ENCODE measurements at places on chromosomes 1 and 21.

- DNase-seq, result peak; percentile 19
These were observed 2.7 kb upstream of the RAD54L start for GRCh38 chr1:46244656-46245371.

- DNase-seq, result no peak
These were observed 4.4 kb upstream of the PGBD5 start for GRCh38 chr1:230430499-230430898.

GRCh38 chr1:30525971-30526651 lies 197.3 kb downstream of the MATN1 start:
- DNase-seq, result no peak

GRCh38 chr1:116104667-116105066 lies 6.5 kb upstream of the MAB21L3 start:
- DNase-seq, result no peak

DNA sequence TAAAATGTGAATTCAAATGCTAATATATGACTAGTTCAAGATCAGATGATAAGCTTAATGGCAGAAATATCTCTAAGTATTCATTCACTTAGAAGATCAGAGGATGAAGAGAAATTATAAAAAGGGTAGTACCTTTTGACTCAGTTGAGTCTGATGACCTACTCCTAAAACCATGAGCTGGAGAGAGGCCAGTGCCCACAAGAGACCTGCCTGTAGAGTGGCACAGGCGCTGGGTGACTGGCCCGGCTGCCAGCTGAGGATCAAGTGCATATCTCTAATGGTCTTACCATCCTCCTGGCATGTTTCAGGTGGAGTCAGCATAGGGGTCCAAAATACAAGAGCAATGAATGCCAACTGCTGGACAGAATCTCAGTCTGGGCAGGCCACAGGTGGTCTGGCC lies 14.1 kb downstream of the DDAH1 start:
- no peak for DNase-seq

DNA sequence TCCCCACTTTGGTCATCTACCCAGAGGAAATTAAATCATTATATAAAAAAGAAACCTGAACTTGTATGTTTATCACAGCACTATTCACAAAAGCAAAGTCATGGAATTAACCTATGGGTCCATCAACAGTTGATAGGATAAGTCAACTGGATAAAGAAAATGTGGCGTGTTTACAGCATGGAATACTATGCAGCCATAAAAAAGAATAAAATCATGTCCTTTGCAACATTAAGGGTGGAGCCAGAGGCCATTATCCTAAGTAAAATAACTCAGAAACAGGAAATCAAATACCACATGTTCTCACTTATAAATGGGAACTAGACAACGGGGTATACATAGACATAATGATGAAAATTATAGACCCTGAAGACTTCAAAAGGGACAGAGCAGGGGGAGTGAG lies 27.6 kb upstream of the KCNK1 start:
- no peak for DNase-seq

DNA sequence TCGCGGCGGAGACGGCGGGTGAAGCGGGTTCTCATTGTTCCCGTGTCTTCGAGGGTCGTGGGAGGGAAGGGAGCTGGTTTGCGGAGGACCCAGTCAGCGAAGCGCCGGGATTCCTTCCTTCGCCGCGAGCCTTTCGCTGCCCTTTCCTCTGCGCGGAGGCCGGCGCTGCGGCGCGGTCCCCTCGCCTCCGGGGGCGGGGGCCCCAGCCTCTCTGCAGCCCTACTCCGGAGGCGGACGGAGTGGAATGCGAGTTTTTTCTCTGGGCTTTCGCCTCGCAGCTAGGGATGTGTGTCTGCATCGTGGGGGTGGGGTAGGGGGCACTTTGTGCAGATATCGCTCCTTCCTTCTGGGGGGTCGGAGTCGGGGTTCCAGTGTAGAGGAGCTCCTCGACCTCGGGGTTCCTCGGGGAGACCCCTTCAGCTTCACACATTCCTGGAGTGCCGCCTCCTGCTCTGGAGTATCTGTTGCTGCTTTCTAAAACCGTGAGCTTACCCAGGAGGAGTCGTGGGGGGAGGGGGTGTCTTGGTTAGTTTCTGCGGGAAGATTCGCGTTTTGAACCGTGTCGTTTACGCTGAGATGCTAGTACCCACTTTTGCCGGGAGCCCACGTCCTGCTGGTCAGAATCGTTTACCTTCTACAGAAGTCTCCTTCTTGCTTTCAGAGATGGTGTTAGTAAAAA lies 595 bp downstream of the RNF2 start:
- DNase-seq, result no peak

DNA sequence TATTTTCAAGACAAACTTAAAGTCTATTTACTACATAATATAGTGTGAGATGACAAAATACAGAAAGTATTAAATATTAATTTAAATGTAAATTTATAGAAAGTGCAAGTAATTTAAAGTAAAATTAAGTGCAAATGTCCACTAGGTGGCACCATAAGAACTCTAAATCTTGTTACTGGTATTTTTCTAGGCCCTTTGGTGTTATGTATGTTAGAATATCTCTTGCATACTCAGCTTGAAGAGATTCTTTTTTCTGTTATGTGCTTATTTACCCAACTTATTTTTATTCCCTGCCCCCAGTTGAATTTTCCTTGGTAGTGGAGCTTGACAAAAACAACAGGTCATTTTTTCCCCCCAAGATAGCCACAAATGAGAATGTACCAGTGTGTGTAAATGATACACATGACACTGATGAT lies 71.5 kb downstream of the RPS6KC1 start:
- DNase-seq, result no peak

GRCh38 chr1:68120136-68120791 lies 69.8 kb upstream of the DIRAS3 start:
- peak; percentile 40 for DNase-seq

GRCh38 chr1:22976461-22977243 lies 4.0 kb upstream of the LACTBL1 start:
- DNase-seq, result peak; percentile 32

GRCh38 chr1:172144445-172145061 lies 275.9 kb upstream of the C1orf105 start:
- no peak for DNase-seq

DNA sequence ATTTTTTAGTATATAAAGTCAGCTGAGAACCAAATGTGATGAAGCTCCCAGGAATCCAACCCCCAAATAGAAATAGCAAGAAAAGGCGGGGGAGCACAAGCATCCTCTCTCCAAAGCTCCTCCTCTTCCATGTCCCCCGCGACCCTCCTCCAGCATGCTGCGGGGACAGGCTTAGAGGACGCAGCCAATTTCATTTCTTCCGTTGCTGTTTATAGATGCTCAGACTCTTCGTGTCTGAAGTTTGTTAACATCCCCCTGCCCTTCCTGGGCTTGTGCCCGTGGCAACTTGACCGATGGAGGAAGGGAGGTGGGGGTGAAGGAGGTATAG lies 754 bp upstream of the NPPA start:
- no peak for DNase-seq

GRCh38 chr1:109517337-109517736 lies 7.8 kb upstream of the AMIGO1 start:
- no peak for DNase-seq

DNA sequence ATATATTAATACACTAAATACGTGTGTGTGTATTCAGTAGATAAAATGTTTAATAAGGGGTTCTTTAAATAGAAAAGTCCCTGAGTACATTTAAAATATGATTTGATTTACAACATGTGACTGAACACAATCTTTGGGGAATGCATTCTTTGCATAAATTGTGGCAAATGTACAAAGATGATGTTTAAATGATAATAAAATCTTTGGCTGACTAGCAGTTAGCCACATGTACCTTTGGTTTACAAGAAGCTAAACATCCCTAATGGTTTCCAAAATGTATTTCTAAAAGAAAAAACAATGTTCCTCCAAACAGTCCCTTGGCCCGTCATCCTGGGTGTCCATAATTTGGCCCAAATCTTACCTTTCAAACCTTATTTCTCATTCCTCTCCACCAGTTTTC lies 106.4 kb upstream of the MARK1 start:
- no peak for DNase-seq

GRCh38 chr1:175127565-175127964 lies 59.9 kb downstream of the TNN start:
- DNase-seq, result no peak

- DNase-seq, result no peak
These were observed 109.4 kb downstream of the NAV1 start for GRCh38 chr1:201648066-201648906.

GRCh38 chr1:162404550-162405160 lies 7.3 kb downstream of the SH2D1B start:
- no peak for DNase-seq

DNA sequence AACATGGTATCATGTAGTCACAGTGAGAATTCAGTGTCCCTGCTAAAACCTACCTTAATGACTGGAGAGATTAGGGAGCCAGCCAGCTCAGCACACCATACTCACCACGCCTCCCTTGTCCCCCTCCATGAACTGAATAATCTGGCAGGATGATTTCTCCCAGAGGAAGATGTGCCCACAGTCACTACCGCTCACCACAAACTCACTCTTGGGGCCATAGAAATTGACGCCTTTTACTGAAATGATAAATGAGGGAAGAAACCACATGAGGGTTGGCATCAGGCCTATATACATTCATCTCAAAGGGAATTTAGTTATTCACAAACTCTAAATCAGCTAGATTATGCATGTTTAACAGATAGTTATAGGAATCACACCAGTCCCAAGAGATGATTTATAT lies 17.4 kb downstream of the PEA15 start:
- no peak for DNase-seq

GRCh38 chr1:2170211-2170610 lies 24.4 kb downstream of the FAAP20 start:
- no peak for DNase-seq

GRCh38 chr21:44918581-44919033 lies 2.1 kb downstream of the ITGB2 start:
- no peak for DNase-seq

GRCh38 chr1:246364415-246364941 lies 142.6 kb downstream of the SMYD3 start:
- DNase-seq, result no peak

GRCh38 chr1:224922404-224923164 lies 6.9 kb upstream of the DNAH14 start:
- no peak for DNase-seq

GRCh38 chr1:113185463-113186104 lies 112.6 kb downstream of the LRIG2 start:
- no peak for DNase-seq

DNA sequence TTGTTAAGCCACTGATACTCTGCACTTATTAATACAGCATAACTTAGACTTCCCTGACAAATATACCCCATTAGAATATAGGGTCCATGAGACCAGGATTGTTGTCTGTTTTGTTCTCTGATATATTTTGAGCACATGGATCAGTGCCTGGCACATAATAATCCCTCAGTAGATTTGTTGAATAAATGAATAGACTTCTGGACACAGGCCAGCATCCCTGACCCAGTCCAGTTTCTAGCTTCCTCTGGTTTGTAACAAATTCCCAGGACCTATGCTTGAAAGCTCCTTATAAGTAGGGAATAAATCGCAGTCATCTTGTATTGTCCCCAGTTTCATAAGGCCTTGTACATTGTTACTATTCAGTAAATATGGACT lies 58.2 kb upstream of the GADD45A start:
- DNase-seq, result no peak

- DNase-seq, result no peak
These were observed 14.1 kb downstream of the TRAF3IP3 start for GRCh38 chr1:209769971-209770370.

- no peak for DNase-seq
These were observed 249.4 kb upstream of the AJAP1 start for GRCh38 chr1:4404854-4405590.

DNA sequence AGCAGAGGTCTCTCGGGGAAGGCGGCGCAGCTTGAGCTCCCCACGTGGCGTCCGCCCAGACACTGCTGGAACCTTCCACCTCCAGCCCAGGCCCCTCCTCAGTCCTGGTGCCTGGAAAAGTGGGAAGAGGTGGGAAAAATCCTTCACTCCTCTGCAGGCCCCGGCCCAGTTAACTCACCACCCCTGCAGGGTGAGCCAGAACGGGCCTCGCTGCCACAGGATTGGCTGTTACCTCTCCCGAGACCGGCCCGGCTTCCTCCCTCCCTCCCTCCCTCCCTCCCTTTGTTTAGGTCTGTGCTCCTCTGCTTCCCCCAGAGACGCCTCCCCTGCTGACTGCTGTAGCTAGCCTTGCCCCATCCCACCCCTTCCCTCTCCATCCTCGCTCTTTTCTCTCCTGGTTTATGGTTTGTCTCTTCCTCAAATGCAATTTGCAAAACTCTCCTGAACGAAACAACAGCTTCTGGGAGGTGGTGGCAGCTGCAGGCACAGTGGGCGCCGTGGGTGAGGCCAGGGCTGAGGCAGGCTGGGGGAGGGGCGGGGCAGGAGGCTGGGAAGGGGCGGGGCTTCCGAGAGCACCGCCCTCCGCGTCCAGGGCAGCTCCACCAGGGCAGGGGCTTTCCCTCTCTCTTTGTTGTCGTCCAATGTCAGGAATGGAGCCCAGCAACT lies 6.5 kb downstream of the CAPN9 start:
- no peak for DNase-seq

- no peak for DNase-seq
These were observed 19.3 kb downstream of the GRHL3 start for GRCh38 chr1:24338447-24338846.

Data from memory B cell (primary cell).